Activated CD8-positive, alpha-beta T cell treated with anti-CD3 and anti-CD28 coated beads, Interleukin-2, amount 10 ng/mL, durations not matched to agents 7 days and 5 days (primary cell): ENCODE measurements at places on chromosomes 11 and 22.

GRCh38 chr22:23187211-23187610 is 6.9 kb downstream of the BCR start:
- peaks cover 42% of the 10 kb centered on the region for H3K4me1 ChIP-seq
- H3K36me3 ChIP-seq: peaks cover 26% of the 10 kb centered on the region

DNA sequence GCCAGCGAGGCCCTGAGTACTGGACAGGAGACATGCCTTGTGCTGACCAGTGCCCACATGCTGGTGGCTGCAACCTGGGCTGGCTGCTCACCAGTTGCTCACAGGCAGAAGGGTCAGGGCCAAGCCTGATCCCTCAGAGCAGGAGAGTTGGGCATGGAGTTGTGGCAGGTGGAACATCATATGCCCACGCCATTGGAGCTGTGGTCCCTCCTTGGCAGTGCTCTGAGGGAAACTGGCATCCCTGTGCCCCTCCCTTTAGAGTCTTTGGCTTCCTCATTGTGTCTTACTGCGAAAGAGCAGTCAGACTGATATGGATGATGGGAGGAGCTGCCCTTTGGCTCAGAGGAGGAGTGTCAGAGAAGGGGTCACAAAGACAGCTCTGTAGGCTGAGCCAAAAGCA is 3.1 kb upstream of the MYEOV start:
- H3K27ac ChIP-seq: no peak overlapping the region
- H3K4me3 ChIP-seq: no peak overlapping the region
- H3K27me3 ChIP-seq: no peaks in the 10 kb centered on the region
- DNase-seq: no peak
- H3K4me1 ChIP-seq: peaks cover 19% of the 10 kb centered on the region

- no peak overlapping the region for H3K27ac ChIP-seq
- DNase-seq: no peak
- no peaks in the 10 kb centered on the region for H3K27me3 ChIP-seq
Measured at GRCh38 chr22:17108256-17109112, 12.7 kb downstream of the TMEM121B start.

- H3K4me3 ChIP-seq: peak within 1 kb of the TSS; percentile 87
- H3K36me3 ChIP-seq: no peaks in the 10 kb centered on the region
- H3K27me3 ChIP-seq: peaks cover 13% of the 10 kb centered on the region
- DNase-seq: peak; percentile 87
Measured at GRCh38 chr22:26656891-26657851, at the start of gene MIAT. MIAT (plus strand) TSS chr22:26657588.

GRCh38 chr11:59501931-59502330 is 1.4 kb upstream of the OR4D11 start:
- no peak for DNase-seq
- H3K4me3 ChIP-seq: no peak overlapping the region
- peaks cover 2% of the 10 kb centered on the region for H3K4me1 ChIP-seq
- no peak overlapping the region for H3K27ac ChIP-seq
- peaks cover 5% of the 10 kb centered on the region for H3K27me3 ChIP-seq
- no peaks in the 10 kb centered on the region for H3K36me3 ChIP-seq

DNA sequence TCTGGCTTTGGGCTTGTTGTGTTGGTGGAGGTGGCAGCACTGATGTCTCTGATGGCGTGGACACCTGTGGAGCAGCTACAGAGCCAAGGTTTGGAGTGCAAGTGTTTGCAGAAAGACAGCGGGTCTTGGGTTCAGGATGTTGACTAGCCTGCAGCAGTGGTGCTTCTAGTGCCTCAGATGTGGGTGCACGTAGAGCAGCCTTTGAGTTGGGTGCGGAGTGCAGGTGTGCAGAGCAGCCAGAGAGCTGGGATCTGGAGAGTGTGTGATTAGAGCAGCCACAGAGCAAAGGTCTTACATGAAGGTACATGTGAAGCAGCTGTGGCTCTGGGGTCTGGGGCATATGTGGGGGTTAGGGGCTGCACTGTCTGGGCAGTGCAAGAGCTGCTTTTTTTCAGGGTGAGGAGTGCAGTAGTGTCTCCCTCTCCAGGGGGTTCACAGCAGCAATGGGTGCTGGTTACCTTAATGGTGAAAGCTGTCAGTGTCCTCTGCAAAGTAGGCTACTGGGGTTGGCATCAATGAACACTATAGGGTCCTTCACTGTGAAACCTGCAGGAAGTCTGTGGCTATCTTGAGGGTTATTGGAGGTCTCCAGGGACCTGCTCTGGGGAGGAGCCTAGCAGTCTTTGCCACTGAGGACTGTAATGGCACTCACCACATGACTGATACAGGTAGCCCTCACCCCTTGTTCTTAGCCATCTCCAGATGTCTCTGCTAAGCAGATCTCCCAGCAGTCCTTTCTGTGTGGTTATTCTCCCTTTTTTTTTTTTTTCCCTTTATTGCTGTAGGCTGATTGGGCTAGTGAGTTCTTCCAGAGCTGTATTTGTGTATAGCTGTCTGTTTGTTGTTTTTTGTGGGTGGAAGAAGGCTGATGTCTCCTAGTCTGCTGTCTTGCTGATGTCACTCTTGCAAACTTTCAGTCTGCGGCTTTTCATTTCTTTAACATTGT is 14.3 kb downstream of the BIRC2 start:
- peaks cover 80% of the 10 kb centered on the region for H3K36me3 ChIP-seq
- H3K27me3 ChIP-seq: no peaks in the 10 kb centered on the region
- peaks cover 37% of the 10 kb centered on the region for H3K4me1 ChIP-seq
- H3K27ac ChIP-seq: peak overlapping the region; percentile 84
- DNase-seq: peak; percentile 63

DNA sequence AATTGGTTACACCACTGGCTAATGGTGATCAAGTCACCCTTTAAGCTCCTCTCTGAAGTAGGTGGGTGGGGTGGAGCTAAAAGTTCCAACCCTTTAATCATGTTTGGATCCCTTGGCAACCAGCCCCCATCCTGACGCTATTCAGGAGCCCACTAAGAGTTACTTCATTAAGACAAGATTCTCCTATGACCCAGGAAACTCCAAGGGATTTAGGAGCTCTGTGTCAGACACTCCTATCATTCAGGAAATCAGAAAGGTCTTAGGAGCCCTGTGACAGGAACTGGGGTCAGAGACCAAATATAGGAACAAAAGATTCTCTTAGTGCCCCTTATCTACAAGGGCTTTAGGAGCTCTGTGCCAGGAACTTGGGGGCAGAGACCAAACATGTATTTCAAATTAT is 141.3 kb downstream of the ATG16L2 start:
- no peak overlapping the region for H3K4me3 ChIP-seq
- H3K36me3 ChIP-seq: peaks cover 25% of the 10 kb centered on the region
- H3K27me3 ChIP-seq: no peaks in the 10 kb centered on the region
- DNase-seq: no peak
- peaks cover 3% of the 10 kb centered on the region for H3K4me1 ChIP-seq
- no peak overlapping the region for H3K27ac ChIP-seq

DNA sequence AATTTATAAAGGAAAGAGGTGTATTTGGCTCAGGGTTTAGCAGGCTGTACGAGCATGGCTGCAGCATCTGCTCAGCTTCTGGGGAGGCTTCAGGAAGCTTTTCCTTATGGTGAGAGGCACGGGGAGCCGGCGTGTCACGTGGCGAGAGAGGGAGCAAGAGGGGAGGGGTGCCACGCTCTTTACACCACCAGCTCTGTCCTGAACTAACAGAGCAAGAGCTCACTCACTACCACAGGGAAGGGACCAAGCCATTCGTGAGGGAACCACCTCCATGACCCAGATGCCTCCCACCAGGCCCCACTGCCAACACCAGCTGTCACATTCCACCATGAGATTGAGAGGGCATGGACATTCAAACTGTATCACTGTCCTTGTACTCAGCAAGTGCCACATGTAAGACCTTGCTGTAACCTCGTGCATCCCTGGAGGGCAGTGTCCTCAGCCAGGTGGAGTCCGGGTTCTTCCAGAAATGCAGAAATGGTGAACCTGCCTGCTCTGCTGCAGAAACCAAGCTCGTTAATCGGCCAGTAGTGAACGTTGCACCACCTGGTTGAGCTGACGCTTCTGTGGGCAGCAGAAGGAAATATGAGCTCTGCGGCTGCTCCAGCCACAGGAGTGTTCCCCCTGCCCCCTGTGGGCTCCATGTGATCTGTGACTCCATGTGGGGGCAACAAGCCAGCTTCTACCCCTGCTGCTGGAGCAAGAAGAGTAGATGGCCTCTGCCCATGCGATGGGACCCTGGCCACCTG is 368.6 kb downstream of the TBC1D22A start:
- no peak for DNase-seq
- H3K36me3 ChIP-seq: peaks cover 5% of the 10 kb centered on the region
- peaks cover 6% of the 10 kb centered on the region for H3K4me1 ChIP-seq
- H3K27me3 ChIP-seq: no peaks in the 10 kb centered on the region
- no peak overlapping the region for H3K4me3 ChIP-seq

DNA sequence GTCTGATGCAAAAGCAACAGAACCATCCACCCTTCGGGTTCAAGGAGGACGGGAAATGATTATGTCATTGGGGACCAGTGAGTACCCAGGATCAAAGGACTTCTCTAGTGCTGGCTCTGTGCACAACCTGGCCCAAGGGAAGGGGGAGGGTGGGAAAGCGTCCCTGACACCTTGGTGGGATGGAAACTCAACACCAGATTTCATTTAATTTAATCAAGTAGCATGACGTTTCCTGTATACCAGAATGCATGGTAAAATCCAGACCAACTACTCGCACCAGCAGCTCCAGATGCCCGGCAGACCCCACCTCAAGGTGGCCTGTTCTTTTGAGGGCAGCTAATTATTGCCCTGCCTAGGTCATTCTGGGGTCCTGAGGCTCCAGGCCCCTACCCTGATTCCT is 385.1 kb downstream of the CADM1 start:
- no peak overlapping the region for H3K27ac ChIP-seq
- no peaks in the 10 kb centered on the region for H3K4me1 ChIP-seq
- DNase-seq: no peak

- peaks cover 3% of the 10 kb centered on the region for H3K4me1 ChIP-seq
- H3K36me3 ChIP-seq: peaks cover 4% of the 10 kb centered on the region
- no peak overlapping the region for H3K4me3 ChIP-seq
- H3K27me3 ChIP-seq: no peaks in the 10 kb centered on the region
- no peak for DNase-seq
Measured at GRCh38 chr11:3815845-3816244, 7.5 kb downstream of the PGAP2 start.

- peaks cover 3% of the 10 kb centered on the region for H3K27me3 ChIP-seq
- DNase-seq: peak; percentile 59
- peaks cover 20% of the 10 kb centered on the region for H3K4me1 ChIP-seq
- peak overlapping the region; percentile 63 for H3K27ac ChIP-seq
- H3K36me3 ChIP-seq: peaks cover 3% of the 10 kb centered on the region
Measured at GRCh38 chr11:11155962-11156815, 196.9 kb downstream of the CSNK2A3 start.

- no peak overlapping the region for H3K4me3 ChIP-seq
- peaks cover 39% of the 10 kb centered on the region for H3K36me3 ChIP-seq
- no peak overlapping the region for H3K27ac ChIP-seq
- H3K4me1 ChIP-seq: peaks cover 3% of the 10 kb centered on the region
- DNase-seq: no peak
Measured at GRCh38 chr11:63907808-63908530, 9.0 kb downstream of the RCOR2 start.

GRCh38 chr22:31089160-31090100 is 8.3 kb downstream of the SMTN start:
- H3K36me3 ChIP-seq: peaks cover 11% of the 10 kb centered on the region
- H3K4me3 ChIP-seq: no peak overlapping the region
- DNase-seq: peak; percentile 43
- peaks cover 2% of the 10 kb centered on the region for H3K4me1 ChIP-seq
- peak overlapping the region; percentile 2 for H3K27ac ChIP-seq

DNA sequence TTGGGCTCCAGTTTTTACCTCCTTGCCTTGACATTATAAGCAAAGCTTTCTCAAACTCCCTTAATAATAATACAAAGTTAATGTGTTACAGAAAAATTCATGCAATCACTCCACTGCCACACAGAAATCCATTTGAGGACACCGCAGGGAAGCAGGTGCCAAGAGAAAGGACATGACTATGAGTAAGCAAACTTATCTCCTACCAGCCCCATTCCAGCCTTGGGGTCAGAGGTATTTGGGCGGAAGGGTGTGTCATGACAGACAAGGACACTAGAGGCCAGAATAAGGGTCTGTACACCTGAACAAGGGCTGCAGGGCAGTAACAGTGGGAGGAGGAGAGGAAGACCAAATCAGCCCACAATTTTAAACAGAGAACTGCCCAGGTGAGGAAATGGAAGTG is 5.9 kb downstream of the GNG3 start:
- H3K4me3 ChIP-seq: peak overlapping the region; percentile 39
- H3K4me1 ChIP-seq: peaks cover 77% of the 10 kb centered on the region
- peaks cover 79% of the 10 kb centered on the region for H3K36me3 ChIP-seq

GRCh38 chr11:68295940-68296339 is 16.5 kb upstream of the LRP5 start:
- H3K36me3 ChIP-seq: no peaks in the 10 kb centered on the region
- no peak overlapping the region for H3K27ac ChIP-seq

DNA sequence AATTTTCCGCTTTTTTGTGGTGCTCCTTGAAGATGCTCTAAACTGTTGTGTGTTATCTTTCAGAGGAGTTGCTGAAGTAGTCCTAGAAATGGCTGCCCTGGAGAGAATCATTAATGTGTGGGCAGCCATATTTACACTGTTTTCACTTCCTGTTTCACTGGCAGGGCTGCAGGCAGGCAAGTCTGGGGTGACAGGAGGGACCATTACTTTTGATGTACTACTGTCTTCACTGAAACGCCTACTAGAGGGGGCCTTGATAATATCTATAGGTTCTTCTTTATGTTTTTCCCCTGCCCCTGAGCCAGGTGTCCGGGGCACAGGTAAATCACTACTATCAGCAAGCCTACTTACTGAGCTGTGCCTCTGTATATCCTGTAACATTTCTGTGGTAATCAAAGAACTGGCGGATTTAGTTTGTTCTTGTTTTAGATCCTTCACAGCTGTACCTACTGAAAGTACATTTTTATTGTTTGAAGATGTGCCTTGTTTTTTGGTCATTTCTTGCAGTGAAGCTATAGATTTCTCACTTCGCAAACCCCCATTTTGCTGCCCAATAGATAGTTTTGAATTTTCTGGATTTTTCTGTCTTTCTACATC is 39.7 kb downstream of the ACAT1 start:
- no peak for DNase-seq
- H3K4me1 ChIP-seq: peaks cover 9% of the 10 kb centered on the region
- H3K36me3 ChIP-seq: peaks cover 46% of the 10 kb centered on the region
- H3K4me3 ChIP-seq: no peak overlapping the region

DNA sequence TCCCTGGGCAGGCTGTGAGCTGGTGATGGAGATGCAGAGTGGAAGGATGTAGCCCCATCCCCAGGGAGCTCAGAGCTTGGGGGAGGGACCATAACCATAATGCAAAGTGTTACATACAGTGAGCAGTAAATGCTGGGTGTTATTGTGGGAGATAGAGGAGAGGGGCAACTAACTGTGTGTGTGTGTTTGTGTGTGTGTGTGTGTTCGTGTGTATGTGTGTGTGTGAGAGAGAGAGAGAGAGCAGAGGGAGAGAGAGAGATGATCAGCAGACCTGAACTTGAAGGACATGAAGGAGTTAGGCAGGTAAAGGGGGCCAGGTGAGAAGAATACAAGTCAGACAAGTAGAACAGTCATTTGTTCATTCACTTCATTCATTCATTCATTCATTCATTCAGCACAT is 74.2 kb downstream of the CACNG2 start:
- no peak for DNase-seq
- no peak overlapping the region for H3K4me3 ChIP-seq
- H3K4me1 ChIP-seq: no peaks in the 10 kb centered on the region
